ENCODE measurements at places on chromosomes 12 and 14.

GRCh38 chr12:33551006-33551405, 111.4 kb upstream of the SYT10 start:
- no peak for DNase-seq

DNA sequence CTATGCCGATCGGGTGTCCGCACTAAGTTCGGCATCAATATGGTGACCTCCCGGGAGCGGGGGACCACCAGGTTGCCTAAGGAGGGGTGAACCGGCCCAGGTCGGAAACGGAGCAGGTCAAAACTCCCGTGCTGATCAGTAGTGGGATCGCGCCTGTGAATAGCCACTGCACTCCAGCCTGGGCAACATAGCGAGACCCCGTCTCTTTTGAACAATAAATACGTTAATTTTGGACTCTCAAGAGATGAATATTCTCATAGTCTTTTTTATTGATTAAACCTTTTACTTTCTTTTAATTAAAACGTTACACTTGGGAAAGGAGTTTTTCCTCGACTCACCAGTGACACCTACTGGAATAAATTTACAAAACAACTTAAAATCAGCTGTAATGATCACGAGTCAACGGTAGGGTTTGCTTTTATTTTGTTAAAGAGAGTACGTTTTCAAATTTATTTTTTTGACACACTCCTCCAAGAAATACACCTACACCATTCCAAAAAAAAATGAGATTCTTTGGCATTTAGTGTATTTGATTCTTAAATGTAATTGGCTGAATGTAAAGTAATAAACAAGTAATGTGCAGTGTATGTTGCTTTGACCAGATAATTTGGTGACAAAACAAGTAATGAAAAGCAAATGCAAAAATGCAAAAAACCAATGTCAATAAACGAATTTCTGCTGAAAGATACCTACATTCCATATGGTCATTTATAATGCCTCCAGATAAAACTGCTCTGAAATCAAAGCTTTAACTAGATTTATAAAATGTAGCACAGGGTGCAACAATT, 687 bp upstream of the RPS29 start:
- no peak for DNase-seq

DNA sequence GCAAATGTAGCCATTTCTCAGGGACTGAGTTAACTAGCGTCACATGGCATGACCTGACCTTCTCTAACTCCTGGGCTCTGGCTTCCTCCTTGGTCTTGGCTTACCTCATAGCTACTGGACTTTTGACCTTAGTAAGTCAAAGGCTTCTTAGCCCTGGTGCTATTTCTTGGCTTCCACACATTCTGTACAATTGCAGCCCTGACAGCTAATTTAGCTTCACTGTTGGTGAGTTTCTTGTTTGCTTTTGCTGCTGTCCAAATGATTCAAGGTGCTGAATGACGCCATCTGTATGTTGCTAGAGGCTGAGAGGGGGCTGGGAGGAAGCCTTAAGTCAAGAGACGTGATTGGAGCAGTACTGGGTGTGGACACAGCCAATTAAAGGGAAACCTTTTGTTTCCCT, 202.7 kb downstream of the PRKD1 start:
- DNase-seq: no peak

DNA sequence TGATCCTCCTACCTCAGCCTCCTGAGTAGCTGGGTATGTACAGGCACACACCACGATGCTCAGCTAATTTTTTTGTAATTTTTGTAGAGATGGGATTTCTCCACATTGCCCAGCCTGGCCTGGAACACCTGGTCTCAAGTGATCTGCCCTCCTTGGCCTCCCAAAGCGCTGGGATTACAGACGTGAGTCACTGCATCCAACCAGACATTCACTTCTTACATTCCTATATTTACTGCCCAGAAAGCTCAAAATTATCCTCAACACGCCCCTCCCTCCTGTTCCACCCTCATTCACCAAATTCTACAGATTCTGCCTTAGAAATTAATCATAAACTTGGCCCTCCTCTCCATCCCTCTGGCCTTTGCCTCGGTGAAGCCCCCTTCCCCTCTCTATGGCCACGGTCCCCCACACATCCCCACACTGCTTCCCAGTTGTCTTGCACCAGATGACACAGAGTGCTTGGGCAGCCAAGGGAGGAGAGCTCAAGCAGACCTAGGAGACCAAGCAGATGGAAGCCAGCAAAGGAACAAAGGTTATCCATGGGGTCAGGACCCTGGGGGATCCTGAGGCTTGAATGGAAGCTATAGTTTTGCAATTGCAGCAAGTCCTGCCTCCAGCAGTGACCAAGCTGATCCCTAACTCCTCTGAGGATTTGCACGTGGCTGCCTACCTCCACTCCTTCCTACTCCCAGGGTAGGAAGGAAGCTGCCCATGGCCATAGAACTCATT, 213.2 kb upstream of the FOXN3 start:
- DNase-seq: no peak

GRCh38 chr12:59834659-59835474, 239.0 kb downstream of the SLC16A7 start:
- no peak for DNase-seq

- DNase-seq: no peak
These were observed 23.5 kb downstream of the FGF23 start for GRCh38 chr12:4356041-4356327.

DNA sequence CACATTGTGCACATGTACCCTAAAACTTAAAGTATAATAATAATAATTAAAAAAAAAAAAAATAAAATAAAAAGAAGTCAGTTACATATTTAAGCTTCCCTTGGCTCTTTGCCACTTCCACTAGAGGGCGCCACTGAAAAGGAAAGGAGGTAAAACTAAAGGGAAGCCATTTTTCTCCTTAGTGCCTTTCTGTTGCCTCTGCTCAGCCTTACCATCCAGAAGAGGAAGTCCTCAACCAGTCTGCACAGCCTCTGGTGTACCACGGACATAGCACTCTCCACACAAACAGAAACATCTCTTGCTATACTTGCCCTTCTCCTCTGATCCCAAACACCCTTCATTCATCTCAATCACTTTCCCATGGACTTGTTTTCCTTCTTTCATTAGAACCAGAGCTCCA, 169.0 kb upstream of the EEA1 start:
- DNase-seq: no peak

DNA sequence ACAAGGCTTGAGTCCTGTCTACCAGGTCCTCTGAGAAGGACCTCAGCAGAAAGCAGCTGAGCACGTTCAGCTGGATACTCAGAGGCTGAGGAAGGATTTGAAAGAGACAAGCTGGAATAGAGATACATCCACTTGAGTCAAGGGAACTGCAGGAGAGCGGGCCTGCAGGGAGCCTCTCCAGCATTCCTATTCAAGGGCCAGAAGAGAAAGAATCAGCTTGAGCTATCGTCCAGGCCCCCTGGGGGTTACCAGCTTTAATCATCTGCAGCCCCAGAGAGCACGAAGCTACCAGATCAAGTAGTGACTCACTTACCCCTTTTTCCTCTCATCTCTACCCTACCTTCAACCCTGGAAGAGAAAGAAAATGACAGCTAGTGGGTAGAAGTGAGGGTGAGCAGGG, 80.9 kb downstream of the NDUFA12 start:
- DNase-seq: no peak

- DNase-seq: no peak
These were observed 13.2 kb downstream of the NOPCHAP1 start for GRCh38 chr12:104999347-104999685.

DNA sequence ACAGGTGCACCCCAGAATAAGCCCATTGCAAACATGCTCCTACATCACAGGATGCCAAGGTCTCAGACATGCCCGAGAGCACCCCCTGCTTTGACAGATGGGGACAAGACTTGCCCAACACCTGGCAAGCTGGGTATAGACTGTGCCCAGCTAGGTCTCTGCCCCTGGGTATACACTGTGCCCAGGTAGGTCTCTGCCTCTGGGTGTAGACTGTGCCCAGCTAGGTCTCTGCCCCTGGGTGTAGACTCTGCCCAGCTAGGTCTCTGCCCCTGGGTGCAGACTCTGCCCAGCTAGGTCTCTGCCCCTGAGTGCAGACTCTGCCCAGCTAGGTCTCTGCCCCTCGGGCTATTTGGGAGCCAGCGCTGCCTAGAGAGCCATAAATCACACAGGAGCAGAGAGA, 85.9 kb downstream of the CCDC88C start:
- DNase-seq: no peak

DNA sequence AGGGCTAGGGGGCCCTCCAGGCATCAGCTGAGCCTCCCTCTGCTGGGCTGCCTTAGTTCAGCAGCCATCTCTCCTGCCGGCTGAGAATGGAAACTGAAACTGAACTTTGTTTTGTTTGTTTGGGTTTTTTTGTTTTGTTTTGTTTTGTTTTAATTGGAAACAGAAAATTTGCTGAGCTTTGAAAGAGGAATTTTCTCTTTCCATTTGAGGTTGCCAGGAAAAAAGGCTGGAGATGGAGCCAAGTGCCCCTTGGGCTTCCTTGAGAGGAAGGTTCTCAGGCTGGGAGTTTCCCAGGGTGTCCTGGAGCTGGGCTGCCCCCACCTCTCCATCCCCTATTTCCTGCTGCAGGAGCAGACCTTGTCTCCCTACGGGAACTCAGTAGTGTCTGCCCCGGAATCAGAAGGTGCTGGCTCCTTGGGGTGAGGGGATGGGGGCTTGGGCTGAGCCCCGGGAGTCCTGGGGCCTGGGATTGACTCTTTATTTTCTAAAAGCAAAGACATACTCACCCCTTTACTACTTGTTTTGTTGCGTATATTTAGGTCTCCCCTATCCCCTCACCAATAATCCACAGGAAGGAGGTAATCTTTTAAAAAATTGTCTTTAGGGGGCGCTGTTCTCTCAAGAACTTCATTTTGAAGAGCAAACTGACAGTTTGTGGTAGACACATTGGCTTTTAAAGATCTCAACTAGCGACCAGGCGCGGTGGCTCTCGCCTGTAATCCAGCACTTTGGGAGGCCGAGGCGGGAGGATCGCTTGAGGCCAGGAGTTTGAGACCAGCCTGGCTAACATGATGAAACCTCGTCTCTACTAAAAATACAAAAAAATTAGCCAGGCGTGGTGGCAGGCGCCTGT, 21.3 kb upstream of the OASL start:
- DNase-seq: no peak

DNA sequence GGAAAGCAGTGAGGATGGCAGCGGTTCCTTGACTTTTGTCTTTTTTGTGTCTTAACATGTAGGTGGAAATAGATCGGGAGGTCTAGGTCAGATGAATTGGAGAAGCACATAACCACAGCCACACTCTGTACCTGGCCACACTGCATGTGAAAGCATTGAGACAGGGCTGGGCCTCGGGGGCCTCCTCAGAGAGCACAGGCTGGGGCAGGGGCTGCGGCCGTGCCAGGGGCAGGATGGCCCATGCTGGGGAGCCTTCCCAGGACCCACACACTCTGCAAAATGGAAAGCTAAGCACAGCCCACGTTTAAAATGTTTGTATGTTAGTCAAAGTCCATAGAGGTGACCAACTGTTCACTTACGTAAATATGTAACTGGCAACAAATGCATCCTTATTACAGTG, 76.7 kb downstream of the PIWIL1 start:
- DNase-seq: no peak

DNA sequence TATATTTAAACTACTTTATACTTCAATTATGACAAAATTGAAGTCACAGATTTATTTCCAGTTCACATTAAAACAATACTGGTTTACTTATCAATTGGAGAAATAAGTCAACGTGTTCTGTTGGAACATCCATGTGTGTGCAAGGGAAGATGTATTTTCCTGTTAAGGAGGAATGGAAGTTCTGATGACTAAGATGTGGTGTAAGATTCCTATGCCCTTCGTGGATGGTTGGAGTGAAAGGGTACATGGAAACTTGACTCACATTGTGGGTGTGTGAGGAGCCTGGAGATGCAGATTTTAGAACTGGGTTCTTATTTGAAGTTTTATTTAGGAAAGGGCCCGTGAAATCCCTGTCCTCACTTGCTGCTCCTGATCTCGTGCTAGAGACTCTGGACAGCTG, 95.3 kb downstream of the CATSPERB start:
- DNase-seq: no peak

DNA sequence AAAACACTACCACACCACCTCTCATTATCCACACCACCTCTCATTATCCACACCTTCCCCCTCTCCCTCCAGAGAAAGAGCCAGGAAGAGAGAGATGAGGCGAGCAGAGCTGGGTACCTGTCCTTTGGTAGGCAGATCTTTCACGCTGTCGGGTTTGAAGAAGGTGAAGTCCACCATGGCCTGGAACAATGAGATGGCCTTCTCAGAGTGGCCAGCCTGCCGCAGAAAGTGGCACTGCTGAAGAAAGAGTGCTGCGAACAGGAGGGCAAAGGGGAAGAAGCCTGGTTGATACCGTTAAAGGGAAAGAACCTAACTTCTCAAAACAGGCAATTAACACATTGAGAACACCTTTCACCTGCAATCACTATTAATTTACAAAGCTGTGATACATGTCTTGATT, 30.6 kb downstream of the NRDE2 start:
- DNase-seq: no peak
